ENCODE measurements at places on chromosomes 5 and 9.

DNA sequence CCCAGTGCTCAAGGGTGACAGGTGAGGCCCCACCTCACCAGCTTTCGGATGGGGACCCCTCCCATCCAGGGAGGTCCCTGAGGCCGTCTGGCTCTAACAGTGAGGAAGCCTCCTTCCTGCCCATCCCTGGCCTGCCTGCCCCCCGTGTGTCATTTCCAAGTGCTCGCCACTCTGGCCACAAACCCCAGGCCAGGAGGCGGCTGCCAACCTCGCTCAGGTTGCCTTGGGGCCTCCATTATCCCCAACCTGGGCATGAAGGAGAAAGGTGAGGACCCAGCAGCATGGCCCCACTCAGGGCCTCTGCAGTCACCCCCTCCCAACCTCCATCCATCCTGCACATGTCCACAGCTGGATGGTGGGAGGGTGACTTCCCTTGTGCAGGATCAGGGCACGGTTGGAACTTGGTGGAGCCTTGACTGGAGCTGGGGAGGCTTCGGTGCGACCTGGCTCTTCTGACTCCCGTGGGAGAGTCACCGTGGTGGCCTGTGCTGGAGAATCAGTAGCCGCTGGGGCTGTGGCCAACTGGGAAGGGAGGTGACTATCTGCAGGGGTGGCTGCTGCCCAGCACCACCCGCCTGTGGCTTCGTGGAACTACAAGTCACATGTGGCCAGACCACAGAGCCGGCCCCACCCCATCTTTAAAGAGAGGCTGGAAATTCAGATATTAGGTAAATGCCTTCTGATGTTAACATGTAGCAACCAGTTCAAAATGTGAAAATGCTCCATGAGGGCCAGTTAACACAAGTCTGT, 37.5 kb upstream of the GFPT2 start:
- DNase-seq = no peak

DNA sequence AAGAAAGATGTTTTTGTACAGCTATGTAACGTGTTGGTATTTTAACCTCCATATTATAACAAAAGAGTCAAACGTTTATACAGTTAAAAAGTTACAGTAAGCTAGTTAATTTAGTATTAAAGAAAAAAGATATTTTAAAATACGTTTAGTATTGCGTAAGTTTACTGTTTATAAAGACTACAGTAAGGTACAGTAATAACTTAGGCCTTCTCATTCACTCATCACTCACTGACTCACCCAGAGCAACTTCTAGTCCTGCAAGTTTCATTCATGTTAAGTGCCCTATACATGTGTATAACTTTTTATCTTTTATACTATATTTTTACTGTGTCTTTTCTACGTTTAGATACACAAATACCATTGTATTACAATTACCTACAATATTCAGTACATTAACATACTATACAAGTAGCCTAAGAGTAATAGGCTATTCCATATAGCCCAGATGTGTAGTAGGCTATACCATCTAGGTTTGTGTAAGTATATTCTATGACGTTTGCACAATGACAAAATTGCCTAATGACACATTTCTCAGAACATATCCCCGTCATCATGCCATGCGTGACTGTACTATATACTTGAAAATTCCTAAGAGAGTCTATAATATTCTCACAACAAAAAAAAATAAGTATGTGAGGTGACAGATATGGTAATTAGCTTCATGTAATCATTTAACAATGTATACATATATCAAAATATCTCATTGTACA, 33.8 kb downstream of the ERP44 start:
- DNase-seq = peak; percentile 64

DNA sequence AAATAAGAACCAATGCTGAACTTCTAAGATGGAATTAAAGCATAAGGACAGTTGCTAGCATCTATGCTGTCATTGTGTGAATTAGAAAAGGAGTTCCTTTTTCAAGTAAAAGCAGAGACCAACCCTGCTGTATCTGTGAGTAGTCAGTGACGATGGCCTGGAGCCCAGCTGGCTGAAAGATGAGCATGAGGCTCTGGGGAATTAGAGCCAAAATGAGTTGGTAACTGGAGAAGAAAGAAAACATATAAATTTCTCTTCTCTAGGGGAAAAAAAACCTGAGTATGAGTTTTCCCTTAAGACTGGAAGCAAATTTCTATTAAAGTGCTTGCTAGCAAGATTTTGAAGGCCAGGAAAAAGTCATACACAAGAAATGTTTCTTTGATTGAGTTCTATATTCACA, 1.6 kb upstream of the SPZ1 start:
- peak; percentile 60 for DNase-seq

DNA sequence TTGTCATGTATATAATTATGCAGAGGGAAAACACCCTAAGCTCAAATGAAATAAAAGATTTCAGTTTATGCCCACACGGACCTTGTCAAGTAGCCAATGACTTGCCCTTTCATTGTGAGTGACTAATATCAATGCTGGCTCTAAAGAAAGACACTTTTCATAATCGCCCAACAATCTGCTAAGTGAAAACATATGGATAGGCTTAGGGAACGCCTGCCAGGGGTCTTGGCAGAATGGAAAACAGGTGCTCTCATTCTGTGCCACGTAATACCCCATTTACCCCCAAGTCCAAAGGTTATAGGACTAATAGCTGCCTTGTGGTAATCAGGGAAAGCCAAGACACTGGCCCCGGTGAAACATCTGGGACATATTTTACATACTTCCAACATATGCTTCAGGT, 157.7 kb downstream of the SLF1 start:
- DNase-seq = peak; percentile 21

DNA sequence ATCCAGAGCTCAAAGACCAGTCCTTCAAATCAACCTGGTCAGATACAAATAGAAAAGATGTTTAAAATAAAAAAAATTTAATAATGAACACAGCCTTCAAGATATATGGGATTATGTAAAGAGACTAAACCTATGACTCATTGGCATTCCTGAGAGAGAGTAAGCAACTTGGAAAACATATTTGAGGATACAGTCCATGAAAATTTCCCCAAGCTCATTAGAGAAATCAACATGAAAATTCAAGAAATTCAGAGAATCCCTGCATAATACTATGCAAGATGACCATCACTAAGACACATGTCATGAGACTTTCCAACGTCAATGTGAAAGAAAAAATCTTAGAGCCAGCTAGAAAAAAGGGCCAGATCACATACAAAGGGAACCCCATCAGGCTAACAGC, 512.9 kb upstream of the PTGER4 start:
- DNase-seq = peak; percentile 63

GRCh38 chr9:93898502-93899426, 56.4 kb downstream of the BARX1 start:
- no peak for DNase-seq

- DNase-seq = peak; percentile 47
Observed at GRCh38 chr9:15942831-15943424, 390.1 kb downstream of the CCDC171 start.

GRCh38 chr5:132837868-132838267, 7.4 kb upstream of the SHROOM1 start:
- no peak for DNase-seq

- no peak for DNase-seq
Observed at GRCh38 chr5:160271836-160272235, 40.5 kb downstream of the CCNJL start.

- peak; percentile 15 for DNase-seq
Observed at GRCh38 chr5:87020099-87020934, 247.4 kb upstream of the RASA1 start.

- no peak for DNase-seq
Observed at GRCh38 chr9:97500765-97501176, 695 bp upstream of the TMOD1 start.

DNA sequence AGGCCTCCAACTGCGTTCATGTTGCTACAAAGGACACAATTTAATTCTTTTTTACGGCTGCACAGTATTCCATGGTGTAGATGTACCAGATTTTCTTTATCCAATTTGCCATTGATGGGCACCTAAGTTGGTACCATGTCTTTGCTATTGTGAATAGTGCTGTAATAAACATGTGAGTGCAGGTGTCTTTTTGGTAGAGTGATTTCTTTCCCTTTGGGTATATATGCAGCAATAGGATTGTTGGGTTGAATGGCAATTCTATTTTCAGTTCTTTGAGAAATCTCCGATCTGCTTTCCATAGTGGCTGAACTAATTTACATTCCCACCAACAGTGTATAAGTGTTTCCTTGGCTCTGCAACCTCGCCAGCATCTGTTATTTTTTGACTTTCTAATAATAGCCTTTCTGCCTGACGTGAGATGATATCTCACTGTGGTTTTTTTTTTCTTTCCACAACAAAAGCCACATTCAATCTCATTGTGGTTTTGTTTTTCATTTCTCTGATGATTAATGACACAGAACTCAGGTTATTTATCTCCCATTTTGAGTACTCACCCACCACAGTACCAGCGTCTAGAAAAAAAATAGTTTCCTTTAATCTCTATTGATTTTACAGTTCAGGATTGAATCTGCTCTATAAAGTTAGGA, 21.9 kb downstream of the ARRDC3 start:
- DNase-seq = no peak

DNA sequence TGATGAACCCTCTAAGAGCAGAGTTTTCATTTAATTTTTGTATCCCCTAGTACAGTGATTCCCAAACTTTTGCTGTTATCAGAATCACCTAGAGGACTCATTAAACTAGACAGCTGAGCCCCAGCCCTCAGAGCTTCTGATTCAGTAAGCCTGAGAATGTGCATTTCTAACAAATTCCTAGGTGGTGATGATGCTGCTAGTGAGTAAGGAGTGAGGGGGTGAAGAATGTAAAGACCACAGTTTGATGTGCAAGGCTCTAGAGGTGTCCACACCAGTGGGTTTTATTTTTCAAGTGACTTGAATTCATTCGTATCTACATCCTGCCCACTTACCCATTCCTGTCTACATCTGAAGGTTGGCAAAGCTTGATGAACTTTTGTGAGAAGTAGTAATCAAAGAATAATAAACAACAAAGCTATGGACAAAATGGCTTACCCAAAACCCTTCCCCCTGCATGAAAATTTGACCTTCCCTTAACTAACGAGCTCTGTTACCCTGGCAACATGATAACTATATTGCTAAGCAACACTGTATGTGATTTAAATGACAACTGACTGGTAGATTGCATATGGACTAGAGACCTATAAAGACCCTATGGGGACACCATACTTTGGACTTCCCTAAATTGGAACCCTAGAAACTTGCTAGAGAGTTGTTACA, 35.2 kb downstream of the DTWD2 start:
- DNase-seq = peak; percentile 4

- peak; percentile 31 for DNase-seq
Observed at GRCh38 chr9:111937781-111938426, 41.3 kb downstream of the UGCG start.

DNA sequence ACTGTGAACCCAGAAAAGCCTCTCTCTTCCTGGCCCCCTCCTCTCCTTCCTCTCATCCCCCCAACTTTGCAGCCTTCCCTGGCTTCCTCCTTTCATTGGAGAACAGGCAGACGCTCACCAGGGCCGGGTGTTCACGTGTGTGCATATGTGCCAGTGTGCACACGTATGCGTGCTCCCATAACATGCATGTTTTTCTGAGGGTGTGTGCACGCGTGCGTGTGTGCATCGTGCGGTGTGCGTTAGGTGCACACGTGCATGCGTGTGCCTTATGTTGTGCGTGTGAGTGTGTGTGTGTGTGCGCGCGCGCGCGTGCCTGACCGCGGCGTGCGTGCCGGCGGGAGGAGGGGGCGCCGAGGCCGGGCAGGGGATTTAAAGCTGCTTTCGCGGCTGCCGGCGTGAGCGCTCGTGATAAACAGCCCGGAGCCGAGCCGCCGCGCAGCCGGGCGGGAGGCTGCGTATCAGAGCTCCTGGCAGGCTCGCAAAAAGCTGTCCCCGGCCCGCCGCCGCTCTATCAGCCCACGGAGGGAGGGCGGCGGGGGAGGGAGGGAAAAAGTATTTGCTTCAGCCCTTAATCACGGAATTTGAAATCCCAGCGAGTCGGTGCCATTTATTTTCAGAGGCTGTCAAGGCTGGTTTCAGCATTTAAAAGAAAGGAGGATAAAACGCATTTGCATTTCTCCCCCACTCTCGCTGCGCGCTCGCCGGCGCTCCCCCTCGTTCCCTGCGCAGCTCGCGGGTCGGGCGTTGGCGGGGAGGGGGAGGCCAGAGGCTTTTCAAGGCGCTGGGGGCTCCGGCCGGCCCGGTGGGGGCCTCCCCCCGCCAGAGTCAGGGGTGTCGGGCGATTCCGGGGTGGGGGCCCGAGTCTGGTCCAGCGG, 183.9 kb downstream of the C9orf50 start:
- peak; percentile 65 for DNase-seq

DNA sequence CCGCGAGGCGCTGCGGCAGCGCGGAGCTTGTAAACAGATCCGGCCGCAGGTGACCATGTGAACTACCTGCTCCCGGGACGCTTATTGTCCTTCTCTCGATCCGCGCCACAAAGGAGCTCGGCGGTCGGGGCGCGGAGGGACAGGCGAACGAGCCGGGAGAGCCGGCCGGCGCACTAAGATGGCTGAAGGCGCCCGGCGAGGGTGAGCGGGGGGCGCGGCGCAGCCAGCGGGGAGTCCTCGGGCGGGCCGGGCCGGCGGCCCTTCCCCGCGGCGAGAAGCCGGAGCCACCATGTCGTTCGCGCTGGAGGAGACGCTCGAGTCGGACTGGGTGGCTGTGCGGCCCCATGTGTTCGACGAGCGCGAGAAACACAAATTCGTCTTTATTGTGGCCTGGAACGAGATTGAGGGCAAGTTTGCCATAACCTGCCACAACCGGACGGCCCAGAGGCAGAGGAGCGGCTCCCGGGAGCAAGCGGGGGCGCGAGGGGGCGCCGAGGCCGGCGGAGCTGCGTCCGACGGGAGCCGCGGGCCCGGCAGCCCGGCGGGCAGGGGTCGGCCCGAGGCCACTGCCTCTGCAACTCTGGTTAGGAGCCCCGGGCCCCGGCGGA, 535 bp downstream of the JMY start:
- DNase-seq = peak; percentile 32

DNA sequence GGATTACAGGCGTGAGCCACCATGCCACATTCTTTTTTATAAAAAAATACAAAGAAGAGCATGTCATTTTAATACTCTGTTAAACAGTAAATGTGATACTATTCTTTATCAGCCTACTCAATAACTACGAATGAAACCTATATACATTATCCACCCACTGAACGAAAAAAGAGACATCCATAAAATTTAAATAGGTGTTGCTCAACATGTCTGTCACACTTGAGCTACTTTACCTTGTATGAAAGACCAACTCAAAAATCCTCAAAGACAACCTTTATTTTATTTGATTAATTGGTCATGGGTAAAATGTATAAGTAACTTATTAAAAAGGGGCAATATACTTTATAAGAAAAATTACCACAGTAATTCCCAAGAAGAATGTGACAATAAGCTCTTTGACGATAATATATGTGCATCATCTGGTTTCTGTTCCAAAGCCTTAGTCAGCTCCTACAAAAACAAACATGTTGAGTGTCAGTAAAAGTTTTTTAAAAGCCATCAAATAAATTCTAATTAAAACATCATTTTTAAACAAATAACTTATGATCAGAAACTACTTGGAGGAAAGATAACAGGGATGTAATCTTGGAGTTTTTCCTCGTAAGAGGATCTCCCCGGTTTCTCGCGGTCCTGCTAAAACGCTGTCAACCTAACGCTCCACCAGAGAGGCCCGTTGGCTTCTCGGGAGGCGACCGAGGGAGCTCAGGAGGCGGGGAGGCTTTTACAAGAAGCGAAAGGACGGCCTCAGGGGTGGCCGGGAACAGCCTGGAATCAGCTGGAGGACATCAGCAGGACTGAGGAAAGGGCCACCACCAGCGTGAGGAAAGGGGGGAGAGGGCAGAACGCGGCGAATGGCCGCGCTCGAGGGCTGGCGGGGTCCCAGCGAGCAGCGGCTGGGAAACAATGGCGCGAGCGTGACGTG, 13.5 kb upstream of the ANKRD18B start:
- DNase-seq = peak; percentile 65

- no peak for DNase-seq
Observed at GRCh38 chr5:15420201-15420600, 79.8 kb upstream of the FBXL7 start.

Data from fibroblast of skin of scalp (primary cell).